Epithelial cell of alveolus of lung (primary cell): ENCODE measurements at places on chromosomes 6 and 20. TPM values are rescaled to one million over a fixed set of nuclear protein-coding genes. Genes with fewer than 3 reads are reported as not detected.

ZBTB46 gene
- total RNA-seq: 3.7 TPM in 2 replicates

RBM24 gene
- 5.6 and 6.1 TPM in 2 replicates for total RNA-seq

CLPSL1 gene
- total RNA-seq: not detected in 2 replicates

POPDC3 gene
- total RNA-seq: 12.4 and 39.7 TPM in 2 replicates

SMPDL3A gene
- 9.2 and 42.0 TPM in 2 replicates for total RNA-seq

CST1 gene
- total RNA-seq: 5.9 and 171 TPM in 2 replicates

MAS1 gene
- not detected in 2 replicates for total RNA-seq

RALY gene
- 99.7 and 105 TPM in 2 replicates for total RNA-seq

ISM1 gene
- total RNA-seq: 0.08 and 0.26 TPM in 2 replicates

ZNF341 gene
- 0.88 and 2.8 TPM in 2 replicates for total RNA-seq

KIAA0408 gene
- total RNA-seq: 1.6 and 2.2 TPM in 2 replicates

EPPIN gene
- not detected in 2 replicates for total RNA-seq

CNBD2 gene
- 3.4 and 6.2 TPM in 2 replicates for total RNA-seq

SLC13A3 gene
- 3.1 and 8.2 TPM in 2 replicates for total RNA-seq

UBE2C gene
- total RNA-seq: 65.5 and 110 TPM in 2 replicates

CDYL gene
- total RNA-seq: 16.0 and 18.7 TPM in 2 replicates

ZNF334 gene
- total RNA-seq: 1.8 and 4.6 TPM in 2 replicates

THBD gene
- 6.5 and 156 TPM in 2 replicates for total RNA-seq

CLVS2 gene
- under 0.01 TPM in 1 of 2 replicates, not detected in the other for total RNA-seq

IL17A gene
- not detected in 2 replicates for total RNA-seq

NMBR gene
- not detected in 2 replicates for total RNA-seq

TASP1 gene
- total RNA-seq: 3.7 and 4.5 TPM in 2 replicates

SSTR4 gene
- total RNA-seq: not detected in 2 replicates

PLN gene
- total RNA-seq: not detected in 2 replicates

PGC gene
- 0.24 TPM in 1 of 2 replicates, not detected in the other for total RNA-seq

KHDC1 gene
- total RNA-seq: 3.5 and 4.2 TPM in 2 replicates

FOXS1 gene
- total RNA-seq: 1.7 TPM in 1 of 2 replicates, not detected in the other

TUBB gene
- total RNA-seq: 514 and 1,241 TPM in 2 replicates

CPXM1 gene
- 3.0 and 11.1 TPM in 2 replicates for total RNA-seq

TMEM151B gene
- not detected in 2 replicates for total RNA-seq

THEMIS gene
- 0.13 TPM in 1 of 2 replicates, not detected in the other for total RNA-seq

MDFI gene
- 38.1 and 123 TPM in 2 replicates for total RNA-seq

STX11 gene
- total RNA-seq: 0.40 and 2.6 TPM in 2 replicates

EGFL8 gene
- total RNA-seq: 1.0 and 9.7 TPM in 2 replicates

C4B gene
- total RNA-seq: 0.39 and 9.3 TPM in 2 replicates

RAET1L gene
- not detected in 2 replicates for total RNA-seq

PRDM1 gene
- 1.8 and 4.3 TPM in 2 replicates for total RNA-seq

POFUT1 gene
- total RNA-seq: 42.2 and 60.5 TPM in 2 replicates

LBP gene
- total RNA-seq: 1.3 TPM in 1 of 2 replicates, not detected in the other

HLA-DQB1 gene
- total RNA-seq: 0.13 and 0.32 TPM in 2 replicates

GSTA2 gene
- not detected in 2 replicates for total RNA-seq

HMGCLL1 gene
- 0.39 and 5.7 TPM in 2 replicates for total RNA-seq

SYCP2 gene
- 0.08 and 0.52 TPM in 2 replicates for total RNA-seq

VIP gene
- not detected in 2 replicates for total RNA-seq
